ENCODE measurements at places on chromosomes 4 and X.

DNA sequence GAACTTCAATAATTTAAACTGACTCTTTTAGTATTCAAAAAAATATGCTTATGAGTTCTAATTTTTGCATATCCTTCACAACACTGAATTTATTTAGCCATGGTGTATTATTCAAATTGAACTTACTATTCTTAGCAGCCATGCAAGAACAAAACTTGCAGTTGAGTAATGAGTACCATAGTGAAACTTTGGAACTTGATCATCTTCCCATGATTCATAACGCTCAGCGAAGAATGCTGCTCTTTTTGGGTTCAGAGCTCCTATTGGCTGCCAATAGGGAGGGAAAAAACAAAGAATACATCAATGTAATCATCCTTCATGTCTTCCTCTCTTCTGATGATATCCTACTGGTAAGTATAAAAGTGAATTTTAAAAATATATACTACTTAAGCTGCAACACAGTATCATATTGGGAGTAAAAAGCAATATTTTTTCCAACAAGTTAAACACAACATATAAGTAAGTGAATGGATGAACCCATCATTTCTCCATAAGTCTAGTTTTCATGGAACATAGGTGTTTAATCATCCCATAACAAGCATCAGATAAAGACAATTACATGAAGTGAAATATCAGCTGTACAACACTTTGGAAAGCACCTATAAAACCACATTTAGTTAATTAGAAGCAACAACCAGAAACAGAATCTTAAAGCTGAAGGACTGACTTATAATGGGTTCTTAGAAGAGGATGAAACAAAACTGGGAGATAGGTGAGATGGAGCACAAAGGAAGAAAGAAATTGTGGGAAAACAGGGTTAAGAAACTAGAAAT, 145.2 kb upstream of the MAB21L2 start:
- no peak for DNase-seq

GRCh38 chr4:48030470-48030869, 13.9 kb downstream of the NIPAL1 start:
- DNase-seq, result no peak

GRCh38 chr4:25827897-25828296, 34.9 kb downstream of the SEL1L3 start:
- no peak for DNase-seq

DNA sequence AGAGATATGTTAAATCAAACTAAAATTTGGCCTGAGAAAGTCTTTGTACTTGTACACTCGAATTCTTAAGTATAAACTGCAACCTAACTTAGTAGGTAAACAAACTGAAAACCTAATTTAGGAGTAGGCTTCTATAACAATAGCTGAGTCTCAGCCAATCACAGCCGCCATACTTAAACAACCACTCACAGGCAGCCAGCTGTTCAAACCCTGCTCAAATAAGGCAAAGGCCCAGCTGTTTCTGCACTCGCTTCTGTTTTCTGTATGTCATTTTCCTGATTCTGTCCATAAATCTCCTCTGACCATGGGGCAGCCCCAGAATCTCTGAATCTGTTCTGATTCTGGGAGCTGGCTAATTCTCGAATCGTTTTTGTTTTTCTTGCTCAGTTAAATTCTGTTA, 7.8 kb upstream of the PLS3 start:
- no peak for DNase-seq

DNA sequence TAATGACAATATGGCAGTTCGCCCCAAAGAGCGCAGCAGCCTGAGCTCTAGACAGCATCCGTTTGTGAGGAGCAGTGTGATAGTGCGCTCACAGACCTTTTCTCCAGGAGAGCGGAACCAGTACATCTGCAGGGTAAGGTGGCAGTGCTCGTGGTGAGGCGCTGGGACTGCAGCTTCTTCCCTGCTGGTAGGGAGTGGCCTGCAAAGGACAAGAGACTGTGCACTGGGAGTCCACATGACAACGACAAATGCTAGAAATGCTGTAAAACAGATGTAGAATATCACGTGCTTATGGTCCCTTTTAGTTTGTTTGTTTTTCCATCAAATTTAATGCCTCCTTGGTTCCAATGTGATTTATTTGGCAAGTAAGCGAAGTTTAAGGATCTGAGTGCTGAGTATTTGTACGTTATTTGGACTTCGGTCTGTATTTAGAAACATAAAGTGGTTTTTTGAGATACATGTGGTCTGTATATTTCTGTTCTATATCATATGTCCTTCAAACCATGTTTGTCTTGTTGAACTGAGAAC, 35.8 kb downstream of the CLDN22 start:
- DNase-seq, result no peak

DNA sequence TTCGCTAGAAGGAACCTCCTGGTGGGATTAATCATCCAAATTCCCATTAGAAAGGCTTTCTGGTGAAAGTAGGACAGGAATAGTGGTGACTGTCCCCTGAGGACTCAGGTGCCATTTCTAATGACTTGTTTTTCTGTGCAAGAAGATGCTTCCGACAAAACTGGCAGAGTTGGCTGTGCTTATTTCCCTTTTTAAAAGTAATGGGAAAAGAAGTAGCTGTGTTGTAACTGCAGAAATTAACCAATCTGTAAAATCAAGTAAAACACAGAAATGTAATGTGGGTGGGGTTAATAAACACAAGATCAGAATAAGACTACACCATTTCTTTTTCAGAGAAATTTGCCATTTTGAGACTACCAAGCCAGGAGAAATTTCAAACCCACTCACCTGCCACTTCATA, 55.0 kb upstream of the FAM9B start:
- DNase-seq, result no peak

- no peak for DNase-seq
Observed at GRCh38 chr4:6520978-6521377, 48.6 kb upstream of the PPP2R2C start.

DNA sequence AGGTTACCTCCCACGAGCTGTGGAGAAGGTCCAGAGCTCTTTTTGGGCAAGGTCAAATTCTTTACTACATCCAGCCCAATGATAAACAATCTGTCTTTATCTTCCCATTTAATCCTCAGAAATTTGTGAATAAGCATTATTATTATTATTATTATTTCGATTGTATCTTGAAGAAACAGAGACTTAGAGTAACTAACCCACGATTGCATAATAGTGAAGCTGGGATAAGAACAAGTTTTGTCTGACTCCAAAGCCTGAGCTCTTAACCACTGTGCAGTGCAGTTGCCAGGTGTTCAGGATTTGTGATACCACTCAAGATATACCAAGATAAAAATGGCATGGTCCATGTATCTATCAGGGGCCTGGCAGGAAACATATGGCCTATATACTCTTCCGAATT, 166.5 kb upstream of the LDB2 start:
- DNase-seq, result no peak

DNA sequence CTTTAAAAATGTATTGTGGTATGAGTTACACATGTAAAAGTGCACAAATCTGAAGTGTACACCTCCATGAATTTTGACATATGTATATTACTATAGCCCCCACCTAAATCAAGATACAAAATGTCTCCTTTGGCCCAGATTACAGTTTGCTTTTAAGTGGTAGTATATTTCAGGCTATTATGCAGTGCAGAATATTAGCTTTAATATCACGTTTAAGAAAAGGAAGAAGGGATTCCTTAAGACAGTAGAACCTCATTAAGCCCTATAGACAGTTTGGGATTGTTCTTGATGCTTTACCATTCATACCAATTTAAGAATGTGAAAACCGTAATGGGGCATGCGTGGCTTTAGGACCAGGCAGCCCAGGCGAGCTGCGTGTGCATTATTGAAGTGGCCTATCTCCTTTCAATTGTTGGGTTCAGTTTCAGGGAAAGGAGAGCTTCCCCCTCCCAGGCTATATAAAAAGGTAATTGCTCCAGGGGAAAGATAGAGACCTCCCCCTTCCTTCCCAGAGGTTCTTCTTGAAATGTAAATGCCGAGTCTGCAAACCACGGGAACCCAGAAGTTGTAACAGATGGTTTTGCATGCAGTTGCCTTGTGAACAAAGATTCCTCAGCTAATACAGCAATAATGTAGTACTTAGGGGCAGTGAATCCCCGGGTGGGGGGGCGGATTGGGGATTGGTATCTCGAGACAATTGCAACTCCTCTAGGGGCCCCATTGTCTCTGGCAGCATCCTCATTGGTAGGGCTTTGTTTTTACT, 106.1 kb downstream of the UCHL1 start:
- no peak for DNase-seq

- no peak for DNase-seq
Observed at GRCh38 chrX:25068340-25068739, 52.6 kb upstream of the ARX start.

DNA sequence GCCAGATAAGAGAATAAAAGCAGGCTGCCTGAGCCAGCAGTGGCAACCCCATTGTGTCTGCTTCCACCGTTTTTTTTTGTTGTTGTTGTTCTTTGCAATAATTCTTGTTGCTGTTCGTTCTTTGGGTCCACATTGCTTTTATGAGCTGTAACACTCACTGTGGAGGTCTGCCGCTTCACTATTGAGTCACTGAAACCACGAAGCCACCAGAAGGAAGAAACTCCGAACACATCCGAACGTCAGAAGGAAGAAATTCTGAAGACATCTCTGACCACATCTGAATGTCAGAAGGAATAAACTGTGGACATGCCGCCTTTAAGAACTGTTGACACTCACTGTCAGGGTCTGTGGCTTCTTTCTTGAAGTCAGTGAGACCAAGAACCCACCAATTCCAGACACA, 110.5 kb downstream of the PCDH18 start:
- DNase-seq, result no peak

DNA sequence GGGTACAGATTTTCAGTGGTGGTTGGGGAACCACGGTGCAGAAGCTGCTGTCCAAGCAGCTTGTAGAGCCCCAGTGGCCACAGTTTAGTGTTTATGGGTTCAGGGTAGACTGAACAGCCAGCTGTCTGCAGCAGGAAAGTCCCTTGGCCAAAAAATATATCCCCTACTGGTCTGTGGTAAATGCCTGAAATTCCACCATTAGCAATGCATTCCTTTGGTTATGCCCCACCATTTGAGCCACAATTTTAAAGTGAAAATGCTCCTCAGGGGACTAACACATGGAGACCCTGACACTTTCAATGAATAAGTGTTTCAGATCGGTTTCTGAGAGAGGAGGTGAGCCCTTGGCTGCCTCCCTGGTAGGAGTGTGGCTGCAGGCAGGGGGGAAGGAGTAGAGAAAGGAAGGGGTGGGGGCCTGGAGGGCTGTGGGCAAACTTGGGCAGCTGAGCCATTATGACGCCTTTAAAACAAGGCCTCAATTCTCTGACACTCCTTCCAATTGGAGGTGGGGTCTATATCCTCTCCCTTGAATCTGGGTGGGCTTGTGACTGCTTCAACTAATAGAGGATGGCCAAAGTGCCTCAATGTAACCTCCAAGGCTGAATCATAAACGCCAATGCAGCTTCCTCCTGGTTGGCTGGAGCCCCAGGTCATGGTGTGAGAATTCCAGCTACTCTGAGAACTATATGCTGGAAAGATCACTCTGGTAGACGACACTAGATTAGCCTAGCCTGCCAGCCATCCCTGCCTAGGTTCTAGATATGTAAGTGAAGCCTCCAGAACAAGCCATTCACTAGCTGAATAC, 75.8 kb upstream of the ATP6AP2 start:
- DNase-seq, result no peak

- no peak for DNase-seq
Observed at GRCh38 chr4:45661893-45662292, 462.0 kb downstream of the GABRG1 start.

DNA sequence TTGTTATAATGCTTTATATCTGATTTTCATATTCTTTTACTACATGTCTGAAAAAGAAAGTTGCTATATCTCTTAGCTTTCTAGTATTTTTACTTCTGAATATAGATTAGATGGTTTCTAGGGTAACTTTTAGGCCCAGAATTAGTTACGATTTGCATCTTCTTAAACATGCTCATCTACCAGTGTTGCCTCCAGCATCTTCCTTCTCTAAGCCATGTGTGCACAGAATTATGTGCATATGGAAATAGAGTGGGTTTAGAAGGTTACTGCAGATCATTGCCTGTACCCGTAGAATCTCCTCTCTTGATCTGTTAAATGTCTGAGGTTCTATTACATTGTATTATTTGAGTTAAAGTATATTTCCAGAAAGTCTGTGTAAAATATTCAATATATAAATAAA, 2.5 kb upstream of the TDO2 start:
- no peak for DNase-seq

GRCh38 chr4:111943796-111944203, 201.5 kb upstream of the FAM241A start:
- peak; percentile 41 for DNase-seq

GRCh38 chr4:63922146-63922545, 487.1 kb downstream of the TECRL start:
- no peak for DNase-seq

DNA sequence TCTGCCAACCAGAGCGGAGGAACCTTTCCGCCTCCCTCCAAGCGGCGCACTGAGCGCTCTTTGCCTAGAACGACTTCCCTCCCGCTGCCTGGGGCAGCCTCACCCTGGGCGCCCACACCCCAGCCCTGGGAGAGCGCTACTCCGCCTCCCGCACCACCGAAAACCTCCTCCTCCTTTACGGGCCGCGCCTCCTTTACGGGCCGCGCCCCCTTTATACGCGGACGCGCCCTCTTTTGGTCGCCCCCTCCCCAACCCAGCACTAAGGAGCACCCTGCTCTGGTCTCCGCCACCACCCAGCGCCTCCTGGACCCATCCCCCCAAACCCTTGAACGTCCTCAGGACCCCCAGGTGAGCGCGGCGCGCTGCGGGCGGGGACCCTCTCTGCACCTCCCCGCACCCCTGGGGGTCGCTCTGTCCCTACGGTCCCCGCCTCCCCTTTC, 586 bp upstream of the NSG1 start:
- DNase-seq, result no peak

DNA sequence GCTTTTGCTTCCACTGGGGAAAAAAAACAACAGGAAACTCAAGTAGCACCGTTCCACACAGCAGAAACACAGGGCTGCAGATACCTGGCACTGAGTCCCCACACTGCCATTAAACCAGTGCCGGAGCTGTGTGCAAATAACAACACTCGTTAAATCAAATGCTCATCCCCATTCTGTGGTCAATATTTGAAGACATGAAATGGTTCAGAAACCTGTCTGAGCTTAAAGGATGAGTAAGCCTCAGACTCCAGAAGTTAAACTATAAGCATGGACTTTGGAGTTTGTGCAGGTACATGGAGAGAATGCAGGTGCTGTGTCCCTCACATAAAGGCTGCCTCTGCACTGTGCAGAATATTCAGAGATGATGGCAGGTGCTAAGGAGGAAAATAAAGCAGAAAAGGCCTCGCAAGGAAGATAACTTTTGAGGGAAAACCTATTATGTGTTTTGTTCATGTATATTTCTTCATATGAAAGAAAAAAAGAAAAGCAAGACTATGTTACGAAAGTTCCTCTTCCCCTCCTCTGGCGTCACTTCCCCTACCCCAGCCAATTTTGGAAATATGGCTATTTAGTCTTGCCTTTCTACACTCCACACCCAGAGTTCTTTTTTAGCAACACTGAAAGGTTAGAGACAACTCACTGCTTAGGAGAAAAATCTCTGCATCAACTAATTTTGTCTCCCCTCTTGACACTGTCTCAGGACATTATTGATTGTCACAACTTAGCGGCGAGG, 4.6 kb downstream of the MPP1 start:
- DNase-seq, result no peak
